ENCODE measurements at places on chromosomes 3 and 15. TPM values are rescaled to one million over a fixed set of nuclear protein-coding genes. Genes with fewer than 3 reads are reported as not detected.

GRCh38 chr15:30953731-30954378, 37.6 kb downstream of the MTMR10 start:
- peaks cover 14% of the 10 kb centered on the region for H3K4me1 ChIP-seq
- no peak overlapping the region for H3K4me3 ChIP-seq
- H3K36me3 ChIP-seq: peaks cover 84% of the 10 kb centered on the region

GRCh38 chr3:126111126-126111551, 27.2 kb upstream of the SLC41A3 start:
- DNase-seq: peak; percentile 25
- H3K27ac ChIP-seq: no peak overlapping the region
- no peaks in the 10 kb centered on the region for H3K27me3 ChIP-seq
- H3K4me1 ChIP-seq: no peaks in the 10 kb centered on the region
- no peak overlapping the region for H3K4me3 ChIP-seq

DNA sequence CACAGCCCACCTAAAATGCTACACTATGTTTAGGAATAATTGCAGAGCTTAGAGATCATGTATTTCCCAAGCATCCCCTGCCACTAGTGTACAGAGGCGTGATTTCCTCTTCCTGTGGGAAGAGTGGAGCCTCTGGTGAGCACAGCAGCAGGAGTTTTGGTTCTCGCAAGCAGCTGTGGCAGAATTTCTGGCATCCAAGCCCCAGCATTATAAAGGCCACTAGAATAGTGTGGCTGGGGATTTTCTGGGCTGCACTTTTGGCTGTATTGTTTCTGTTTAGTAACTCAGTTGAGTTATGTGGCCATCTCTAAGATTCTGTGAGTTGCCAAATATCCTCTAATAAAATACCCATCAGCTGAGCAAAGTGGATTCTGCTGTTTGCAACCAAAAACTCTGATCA, 64.7 kb downstream of the GPR176 start:
- peaks cover 41% of the 10 kb centered on the region for H3K4me1 ChIP-seq
- H3K27ac ChIP-seq: no peak overlapping the region
- H3K4me3 ChIP-seq: no peak overlapping the region
- H3K36me3 ChIP-seq: no peaks in the 10 kb centered on the region
- H3K27me3 ChIP-seq: no peaks in the 10 kb centered on the region
- no peak for DNase-seq

The PRTG gene
- total RNA-seq: 2.8 TPM

The SERP1 gene
- total RNA-seq: 93.9 TPM

The CCR1 gene
- 0.87 TPM for total RNA-seq

The ST6GAL1 gene
- total RNA-seq: 0.11 TPM

Data from SJSA1 (cell line).